Hematopoietic multipotent progenitor cell treated with erythropoietin and hydrocortisone succinate and interleukin-3 and kit ligand, for 4 days (in vitro differentiated cells): ENCODE measurements at places on chromosomes 11 and 22.

- DNase-seq = peak; percentile 21
These were observed 43.7 kb upstream of the CCDC34 start for GRCh38 chr11:27406498-27407354.

GRCh38 chr11:1878137-1879031 lies 13.3 kb downstream of the PRR33 start:
- DNase-seq = no peak

DNA sequence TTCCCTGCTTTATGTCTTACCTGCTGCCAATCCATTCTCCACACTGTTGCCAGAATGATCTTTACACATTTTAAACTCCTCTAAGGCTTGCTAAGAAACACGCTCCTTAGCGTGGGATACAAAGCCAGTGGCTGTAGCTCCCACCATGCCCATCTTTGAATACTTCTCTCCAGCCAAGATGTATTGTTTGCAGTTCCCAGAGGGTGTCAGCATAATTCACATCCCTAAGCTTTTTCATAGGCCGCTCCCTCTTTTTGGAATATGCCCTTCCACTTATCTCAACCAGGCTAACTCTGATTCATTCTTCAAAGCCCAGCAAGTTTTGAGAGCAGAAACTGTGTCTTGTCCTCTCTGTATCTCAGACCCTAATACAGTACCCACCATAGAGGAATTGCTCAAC lies 8.1 kb upstream of the UPK2 start:
- no peak for DNase-seq

DNA sequence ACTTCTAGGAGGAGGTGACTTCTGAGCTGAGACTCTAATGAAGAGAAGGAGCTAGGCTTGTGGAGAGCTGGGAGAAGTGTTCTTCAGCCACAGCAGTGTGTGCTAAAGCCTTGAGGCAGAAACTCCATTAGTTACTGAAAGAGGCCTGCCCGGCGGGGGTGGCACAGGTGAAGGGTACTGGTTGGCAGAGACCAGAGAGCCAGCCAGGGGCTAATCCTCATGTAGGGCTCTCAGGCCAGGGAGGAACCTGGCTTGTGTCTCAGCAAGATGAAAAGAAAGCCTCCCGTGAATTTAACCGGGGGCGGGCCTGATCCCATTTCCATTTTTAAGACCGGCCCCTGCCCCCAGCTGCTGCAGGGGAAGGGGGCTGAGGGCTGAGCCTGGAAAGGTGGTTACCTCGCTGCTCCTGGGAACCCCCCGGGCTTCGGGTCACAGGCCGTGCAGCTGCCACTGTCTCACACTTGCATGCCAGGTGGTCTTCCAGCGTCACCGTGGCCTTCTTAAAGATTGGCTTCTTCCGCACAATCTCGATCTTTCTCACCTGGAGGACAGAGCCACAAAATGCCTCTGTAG lies 15.0 kb downstream of the PDGFB start:
- DNase-seq = no peak

DNA sequence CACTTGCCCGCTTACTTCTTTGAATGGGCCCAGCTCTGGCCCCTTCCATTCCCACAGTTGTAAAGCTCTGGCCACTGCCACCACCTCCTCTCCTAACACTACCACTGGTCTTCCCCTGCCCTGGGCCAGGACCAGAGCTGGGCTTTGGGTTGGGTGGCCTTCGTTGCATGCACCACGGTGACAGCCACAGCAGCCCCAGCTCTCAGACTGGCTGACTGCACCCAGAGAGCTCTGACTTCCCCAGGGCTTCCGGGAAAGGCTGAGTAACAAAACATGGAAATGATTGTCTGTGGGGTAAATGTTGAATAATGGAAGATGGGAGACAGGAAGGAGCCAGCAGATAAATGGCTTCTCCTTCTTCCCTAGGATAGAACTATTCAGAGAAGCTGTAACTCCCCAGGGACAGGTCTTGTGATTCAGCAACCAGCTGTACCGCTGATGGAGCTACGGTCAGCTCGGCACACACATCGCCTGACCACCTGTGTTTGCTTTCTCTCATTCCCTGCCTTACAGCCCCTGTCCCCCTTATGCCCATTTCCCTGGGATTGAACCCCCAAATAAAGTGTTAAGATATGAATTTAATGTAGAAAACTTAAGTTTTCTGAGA lies 27.6 kb downstream of the SCN4B start:
- no peak for DNase-seq

GRCh38 chr22:37775785-37776638 lies 31.7 kb upstream of the GCAT start:
- no peak for DNase-seq

GRCh38 chr11:78605296-78605695 lies 30.6 kb upstream of the NARS2 start:
- DNase-seq = no peak

DNA sequence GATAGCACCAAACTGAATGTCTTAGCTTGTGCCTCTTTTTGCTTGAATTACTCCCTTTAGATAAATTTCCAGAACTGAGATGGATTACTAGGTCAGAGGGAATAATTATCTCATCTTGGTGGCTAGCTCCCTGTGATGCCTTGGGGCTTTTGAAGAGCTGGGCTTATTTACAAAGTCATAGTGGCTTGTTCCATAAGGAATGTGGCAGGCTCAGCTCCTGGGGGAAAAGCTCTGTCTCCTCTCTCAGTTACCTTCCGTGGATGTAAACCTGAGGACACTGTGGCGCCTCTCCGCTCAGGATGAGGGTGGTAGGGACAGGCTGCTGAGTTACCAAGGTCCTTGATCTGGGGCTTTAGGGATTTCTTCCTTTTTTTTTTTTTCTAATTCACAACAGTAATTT lies 121.7 kb downstream of the PARVA start:
- no peak for DNase-seq

DNA sequence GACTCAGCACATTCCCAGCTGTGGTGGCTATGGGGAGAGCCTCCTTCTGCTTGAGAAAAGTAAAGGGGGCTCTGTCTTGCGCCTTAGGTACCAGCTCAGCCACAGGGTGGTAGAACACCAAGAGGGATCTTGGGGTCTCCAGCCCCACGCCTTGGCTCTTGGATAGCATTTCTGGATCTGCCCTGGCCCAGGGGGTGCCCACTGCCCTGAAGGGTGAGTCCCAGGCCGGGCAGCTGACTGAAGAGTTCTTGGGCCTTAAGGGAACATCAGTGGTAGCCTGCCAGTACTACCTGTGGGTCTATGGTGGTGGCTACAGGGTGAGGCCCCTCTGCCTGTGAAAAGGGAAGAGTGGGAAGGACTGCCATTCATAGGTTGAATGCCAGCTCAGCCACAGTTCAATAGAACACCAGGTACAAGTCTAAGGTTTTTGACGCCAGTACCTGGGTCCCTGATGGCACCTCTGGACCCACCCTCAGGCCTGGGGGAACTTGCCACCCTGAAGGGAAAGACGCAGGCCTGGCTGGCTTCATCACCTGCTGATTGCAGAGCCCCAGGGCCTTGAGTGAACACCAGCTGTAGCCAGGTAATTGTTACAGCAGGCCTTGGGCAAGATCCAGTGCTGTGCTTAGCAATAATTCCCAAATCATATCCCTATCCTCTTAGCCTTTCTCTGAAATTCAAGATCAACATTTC lies 3.9 kb downstream of the CWF19L2 start:
- DNase-seq = no peak

- no peak for DNase-seq
These were observed 157.1 kb downstream of the BLID start for GRCh38 chr11:121958971-121959325.

DNA sequence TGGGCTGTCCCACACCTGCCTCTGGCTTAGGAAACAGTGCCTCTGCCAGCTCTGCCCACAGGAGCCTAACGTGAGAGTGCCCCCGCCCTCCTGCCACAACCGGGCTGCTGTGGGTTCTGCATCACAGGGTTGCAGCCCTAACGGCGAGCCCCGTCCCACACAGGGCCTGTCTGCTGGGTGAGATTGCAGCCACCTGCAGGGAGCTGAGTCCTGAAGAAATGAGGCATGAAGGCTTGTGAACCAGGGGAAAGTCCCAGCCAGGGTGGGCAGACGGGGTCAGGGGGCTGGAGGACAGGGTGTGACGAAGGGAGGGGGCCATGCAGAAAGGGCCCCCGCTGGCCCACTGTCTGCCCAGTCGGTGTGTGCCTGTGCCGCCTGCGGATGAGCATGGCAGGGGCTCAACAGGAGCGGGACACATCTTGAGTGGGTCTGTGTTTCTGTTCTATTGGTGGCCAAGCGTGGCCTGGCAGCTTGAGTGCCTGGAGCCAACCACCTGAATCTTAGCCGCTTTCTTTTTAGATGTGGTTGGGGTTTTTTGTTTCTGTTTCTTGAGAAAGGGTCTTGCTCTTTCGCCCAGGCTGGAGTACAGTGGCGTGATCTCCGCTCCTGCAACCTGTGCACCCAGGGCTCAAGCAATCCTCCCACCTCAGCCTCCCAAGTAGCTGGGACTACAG lies 38.9 kb downstream of the CTTN start:
- DNase-seq = no peak

GRCh38 chr22:37259540-37260029 lies 15.5 kb upstream of the RAC2 start:
- DNase-seq = peak; percentile 74

- no peak for DNase-seq
These were observed 92.3 kb upstream of the FGF3 start for GRCh38 chr11:69911310-69912160.

GRCh38 chr11:33197915-33198727 lies 36.8 kb upstream of the CSTF3 start:
- no peak for DNase-seq

DNA sequence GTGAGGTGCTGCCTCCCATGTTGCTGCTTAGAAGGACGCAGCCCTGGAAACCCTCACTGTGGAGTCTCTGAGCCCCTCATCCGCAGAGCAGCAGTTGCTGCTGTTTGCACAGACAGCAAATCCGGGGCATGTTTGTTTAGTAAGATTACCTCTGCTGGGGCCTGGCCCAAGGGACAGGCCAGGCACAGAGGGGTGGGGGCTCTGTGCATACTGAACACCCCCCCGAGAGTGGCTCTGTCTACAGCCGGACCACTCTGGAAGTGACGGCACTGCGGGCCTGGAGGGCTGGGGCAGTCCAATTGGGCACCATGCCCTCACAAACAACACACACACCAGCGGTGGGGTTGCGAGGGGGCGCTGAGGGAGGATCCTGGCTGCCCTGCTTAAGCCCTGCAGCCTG lies 22.9 kb upstream of the CCDC188 start:
- DNase-seq = no peak

DNA sequence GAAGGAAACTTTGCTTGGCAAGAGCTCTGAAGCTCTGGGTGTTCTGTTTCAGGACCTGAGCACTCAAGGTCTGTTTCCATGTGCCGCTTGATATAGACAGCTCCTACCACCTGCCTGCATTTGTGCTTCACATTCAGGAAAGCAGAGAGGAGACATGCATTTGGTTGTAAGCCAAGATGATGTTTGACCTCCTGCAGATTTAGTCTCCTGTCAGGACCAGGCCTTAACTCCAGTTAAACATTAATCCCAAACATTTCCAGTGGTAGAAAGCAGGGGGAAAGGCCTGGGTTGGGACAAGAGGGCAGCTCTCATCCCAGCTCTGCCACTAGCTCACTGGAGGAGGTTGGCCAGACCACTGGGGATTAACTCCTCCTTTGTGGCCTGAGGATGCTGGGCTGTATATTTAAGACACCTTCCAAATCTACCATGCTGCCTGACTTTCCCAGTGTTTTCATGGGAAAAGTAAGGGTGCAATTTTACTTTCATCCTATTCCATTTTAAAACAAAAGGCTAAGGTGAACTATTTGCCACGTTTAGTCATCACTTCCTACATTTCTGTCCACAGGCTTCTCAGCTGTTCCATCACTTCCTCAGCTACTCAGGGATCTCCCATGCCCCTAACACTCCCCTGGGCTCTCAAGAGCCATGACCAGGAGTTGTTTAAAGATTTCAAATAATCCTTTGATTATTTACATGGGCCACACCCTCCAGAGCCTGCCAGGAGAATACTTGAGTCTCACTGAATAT lies 80.9 kb downstream of the INSC start:
- DNase-seq = no peak

DNA sequence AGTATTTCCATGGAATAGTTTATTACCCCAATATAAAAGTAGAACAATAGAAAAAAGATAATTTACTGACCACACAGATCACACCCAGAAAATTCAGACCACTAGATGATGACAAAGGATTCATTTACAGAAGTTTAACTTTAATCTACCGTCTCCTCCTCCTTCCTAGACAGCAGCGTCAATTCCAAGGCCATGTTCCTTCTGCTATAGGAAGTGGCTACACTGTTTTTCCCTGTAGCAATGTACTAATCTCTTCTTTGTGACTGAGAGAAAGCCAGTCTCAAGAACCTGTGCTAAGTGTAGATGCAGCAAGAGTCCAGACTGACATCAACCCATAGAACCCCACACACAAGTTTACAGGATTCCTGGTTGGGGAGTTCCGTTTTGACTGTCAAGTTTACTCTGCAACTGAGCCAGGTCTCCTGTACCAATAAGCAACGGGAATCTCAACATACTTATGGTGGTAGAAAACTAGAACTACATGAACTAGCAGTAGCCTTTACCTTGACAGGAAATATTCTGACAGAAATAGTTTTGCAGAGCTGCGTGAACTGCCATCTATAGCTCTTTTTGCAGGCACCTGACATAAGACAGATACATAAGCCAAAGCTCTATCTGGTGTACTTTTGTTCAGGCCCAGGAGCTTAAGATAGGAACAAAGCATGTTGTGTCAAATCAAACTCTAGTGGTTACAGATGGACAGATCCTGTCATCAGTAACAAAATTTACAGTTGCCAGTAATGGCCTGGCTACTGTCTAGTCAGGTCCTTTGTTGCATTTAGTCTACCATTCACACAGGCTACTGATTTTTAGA lies 42.9 kb downstream of the MRTFA start:
- DNase-seq = no peak

DNA sequence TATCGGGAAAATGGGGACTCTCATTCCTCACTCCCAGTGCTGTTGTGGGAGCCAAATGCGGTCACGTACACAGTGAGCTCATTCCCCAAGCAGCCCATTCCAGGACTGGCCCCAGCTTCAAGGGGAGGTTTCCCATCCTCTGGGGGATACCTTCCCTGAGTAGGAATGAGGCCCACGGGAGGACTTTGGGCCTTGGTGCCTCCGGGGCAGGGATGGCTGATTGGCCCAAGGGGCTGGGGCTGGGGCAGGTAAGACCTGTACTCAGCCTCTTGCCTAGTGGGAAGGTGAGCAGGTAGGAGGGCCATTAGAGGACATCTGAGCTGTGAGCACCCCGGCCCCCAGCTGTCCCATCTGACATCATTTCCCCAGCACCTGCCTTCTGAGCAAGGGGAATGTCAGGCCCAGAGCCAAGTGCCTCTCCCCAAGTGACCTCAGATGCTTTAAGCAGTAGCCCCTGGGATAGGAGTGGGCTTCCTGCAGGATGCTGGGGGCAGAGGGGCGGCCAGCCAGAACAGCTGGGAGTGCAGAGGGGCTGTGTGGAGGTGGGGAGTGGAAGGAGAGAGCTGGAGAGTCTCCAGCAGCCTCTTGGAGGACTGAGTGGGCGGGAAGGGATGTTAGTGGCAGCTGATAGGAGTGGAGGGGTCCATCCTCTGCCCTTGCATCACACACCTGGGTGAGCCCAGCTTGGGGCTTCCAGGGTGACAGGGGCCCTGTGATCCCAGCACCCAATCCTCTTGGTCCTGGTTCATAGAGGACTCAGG lies 58.4 kb downstream of the CD82 start:
- DNase-seq = no peak

DNA sequence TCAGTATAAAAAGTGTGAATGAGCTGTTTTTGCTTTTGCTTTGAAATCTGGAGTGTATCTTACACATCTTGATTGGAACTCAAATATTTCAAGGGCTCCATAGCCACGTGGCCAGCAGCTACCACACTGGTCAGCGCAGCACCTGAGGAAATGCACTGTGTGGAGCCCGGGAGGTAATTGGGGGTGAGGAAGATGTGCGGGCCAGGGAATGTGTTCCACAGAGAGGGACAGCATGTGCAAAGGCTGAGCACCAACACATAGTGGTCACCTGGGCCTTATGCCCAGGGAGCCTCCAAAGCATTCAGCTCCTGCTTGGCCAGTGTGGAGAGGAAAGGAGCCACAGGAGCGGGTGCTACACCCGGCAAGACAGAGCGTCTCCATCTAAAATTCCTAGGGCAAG lies 20.8 kb downstream of the RELT start:
- no peak for DNase-seq
